ENCODE measurements at places on chromosomes 7 and 10.

GRCh38 chr7:74272305-74273038 is 16.7 kb upstream of the CLIP2 start:
- no peak for DNase-seq

- no peak for DNase-seq
These were observed 64.9 kb upstream of the ADCY1 start for GRCh38 chr7:45509222-45509621.

GRCh38 chr7:21617916-21618390 is 75.1 kb downstream of the DNAH11 start:
- DNase-seq: peak; percentile 69

DNA sequence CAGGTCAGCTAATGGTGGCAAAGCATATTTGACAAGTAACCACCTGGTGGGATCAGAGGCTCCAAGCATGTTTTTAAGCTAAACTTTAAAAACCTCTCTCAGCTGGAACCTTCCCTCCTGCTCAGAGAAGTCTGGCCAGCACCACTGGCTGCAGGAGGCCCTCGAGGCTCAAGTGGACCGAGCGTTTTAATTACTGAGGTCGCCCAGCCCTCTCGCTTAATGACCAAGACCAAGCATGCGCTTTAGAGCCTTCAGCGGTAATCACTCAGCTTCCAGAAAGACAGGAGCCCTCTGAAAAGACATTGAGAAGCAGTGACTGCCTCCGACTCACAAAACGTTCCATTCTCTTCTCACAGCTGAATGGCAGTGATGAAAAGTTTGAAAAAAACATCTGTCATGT is 383.4 kb upstream of the ADARB2 start:
- no peak for DNase-seq

DNA sequence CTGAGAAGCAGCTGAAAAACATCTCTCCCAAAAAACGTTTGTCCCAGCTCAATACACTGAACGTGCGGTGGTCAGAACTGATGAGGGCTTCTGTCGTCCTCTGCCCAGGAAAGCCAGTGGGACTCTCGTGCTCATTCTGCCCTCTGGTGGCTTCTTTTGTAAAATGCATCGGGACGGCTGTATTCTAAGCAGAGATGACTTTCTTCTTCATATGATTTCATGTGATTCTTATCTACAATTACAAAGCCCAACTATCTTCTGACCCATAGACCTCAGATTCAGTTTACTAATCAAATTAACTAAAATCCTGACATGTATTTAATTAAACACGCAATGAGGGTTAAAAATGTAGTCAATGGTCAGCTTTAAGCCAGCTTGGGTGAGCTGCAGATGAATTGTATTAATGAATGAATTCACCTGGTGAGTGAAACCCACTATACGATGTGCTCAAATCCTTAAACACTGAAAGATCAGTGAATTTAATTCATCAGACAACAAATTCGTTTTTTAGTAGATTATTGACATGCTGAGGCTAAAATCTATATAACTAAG is 117.6 kb upstream of the FAM204A start:
- DNase-seq: peak; percentile 57

DNA sequence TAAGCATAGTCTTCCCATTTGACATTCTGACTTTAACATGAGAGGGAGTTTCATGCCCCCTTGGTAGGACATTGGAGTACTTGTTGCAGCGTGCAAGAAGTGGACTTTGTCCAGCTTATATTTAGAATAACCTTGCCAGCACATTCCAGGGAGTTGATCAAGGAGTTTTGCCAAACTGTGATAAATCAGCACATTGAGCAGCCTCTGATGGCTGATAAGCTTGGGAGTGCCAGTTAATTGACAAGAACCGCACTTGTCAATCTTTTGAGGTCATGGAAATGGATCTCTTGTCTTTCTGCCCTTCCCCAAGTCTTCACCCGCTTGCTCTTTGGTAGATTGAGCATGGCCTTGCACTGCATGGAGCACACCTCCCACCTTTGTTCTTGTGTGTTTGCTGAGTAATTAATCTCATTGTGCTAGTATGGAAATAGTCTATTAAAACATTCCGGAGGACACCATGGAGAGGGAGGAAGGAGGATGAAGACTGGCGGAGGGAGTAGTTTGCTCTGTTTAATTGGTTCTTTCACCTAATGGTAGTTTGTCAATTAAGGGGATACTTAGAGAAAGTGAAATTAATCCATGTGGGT is 668.5 kb upstream of the GALNT17 start:
- DNase-seq: no peak

DNA sequence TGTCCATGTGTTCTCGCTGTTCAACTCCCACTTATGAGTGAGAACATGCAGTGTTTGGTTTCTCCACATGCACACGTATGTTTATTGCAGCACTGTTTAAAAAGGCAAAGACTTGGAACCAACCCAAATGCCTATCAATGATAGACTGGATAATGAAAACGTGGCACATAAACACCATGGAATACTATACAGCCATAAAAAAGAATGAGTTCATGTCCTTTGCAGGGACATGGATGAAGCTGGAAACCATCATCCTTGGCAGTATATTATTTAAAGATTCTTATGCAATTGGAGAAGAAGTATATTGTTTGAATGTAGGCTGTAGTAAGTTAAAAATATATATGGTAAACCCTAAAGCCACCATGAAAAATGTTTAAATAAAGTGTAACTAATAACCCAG is 7.2 kb upstream of the CACNB2 start:
- DNase-seq: no peak

GRCh38 chr7:3697472-3697871 is 396.4 kb downstream of the SDK1 start:
- no peak for DNase-seq

- no peak for DNase-seq
These were observed 6.5 kb upstream of the MMD2 start for GRCh38 chr7:4965295-4966022.

DNA sequence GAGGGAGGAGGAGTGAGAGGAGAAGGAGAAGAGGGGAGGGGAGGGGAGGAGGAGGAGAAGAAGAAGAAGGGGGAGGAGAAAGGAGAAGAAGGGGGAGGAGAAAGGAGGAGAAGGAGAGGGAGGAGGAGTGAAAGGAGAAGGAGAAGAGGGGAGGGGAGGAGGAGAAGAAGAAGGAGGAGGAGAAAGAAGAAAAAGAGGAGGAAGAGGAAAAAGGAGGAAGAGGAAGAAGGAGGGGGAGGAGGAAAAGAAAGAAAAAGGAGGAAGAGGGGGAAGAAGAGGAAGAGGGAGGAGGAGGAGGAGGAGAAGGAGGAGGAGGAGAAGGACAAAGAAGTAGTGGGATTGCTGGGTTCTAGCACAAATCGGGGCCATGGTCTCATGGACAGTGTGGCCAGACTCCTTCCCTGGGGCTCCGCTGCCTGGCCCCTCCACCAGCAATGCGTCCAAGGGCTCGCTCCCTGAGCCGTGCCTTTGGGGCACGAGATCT is 4.2 kb upstream of the MAFK start:
- DNase-seq: no peak

DNA sequence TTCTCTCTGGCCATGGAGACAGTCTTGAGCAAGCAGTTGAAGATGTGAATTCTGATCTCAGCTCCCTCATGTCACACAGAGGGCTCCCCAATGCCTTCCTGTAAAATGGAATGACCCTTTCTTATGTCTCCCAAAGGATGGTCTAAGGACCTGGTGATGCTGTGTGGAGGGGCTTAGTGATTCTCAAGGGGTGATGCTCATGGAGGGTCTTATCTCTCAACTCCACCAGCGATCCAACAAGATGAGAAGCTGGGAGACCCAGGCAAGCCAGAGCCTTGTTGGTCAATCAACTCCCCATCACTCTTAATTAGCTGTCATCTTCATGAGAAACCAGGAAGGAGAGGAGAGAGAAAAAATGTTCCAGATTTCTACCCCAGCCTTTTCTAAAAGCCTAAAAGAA is 78.0 kb upstream of the SORCS3 start:
- DNase-seq: no peak

DNA sequence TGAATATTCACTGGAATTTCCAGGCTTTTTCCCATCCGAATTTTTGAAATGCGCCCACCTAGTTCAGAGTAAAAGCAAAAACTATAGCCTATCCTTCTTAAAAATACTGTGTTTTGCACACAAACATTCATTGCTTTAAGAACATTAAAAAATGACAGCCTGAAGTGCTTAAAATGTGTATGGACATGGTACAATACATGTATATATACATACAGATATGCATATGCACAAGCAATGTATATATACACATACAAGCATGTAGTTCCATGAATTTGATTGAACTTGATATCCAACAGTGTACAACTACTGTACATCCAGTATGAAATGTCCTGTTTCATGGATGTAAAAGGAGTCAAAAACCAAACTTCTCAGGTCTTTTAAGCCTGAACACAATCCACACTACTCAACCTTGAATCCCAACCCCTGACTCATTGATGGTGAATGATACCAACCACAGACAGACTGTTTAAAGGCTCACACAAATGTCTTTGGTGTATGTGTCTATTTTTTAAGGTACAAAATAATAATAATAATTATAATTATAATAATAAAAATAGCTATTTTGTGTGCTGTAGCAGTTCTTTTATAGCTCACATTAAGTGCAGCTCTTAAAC is 14.8 kb downstream of the INHBA start:
- no peak for DNase-seq

DNA sequence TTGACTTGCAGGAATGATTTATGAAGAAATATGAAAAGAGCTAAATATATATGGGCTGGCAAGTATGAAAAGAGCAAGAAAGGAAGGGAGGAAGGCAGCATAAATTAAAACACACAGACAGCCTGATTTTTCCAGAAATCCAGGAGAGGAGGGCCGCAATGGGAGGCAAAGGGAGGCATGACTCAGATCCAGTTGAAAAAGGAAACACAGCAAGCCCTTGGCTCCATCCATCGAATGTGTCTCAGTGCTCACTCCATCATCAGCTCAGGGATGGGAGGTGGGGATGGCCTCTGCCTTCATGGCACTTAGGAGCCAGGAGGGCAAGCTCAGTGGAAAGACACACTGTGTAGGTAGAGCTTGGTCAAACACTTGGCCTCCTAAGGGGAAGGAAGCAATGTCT is 75.7 kb upstream of the PDZD8 start:
- DNase-seq: no peak

DNA sequence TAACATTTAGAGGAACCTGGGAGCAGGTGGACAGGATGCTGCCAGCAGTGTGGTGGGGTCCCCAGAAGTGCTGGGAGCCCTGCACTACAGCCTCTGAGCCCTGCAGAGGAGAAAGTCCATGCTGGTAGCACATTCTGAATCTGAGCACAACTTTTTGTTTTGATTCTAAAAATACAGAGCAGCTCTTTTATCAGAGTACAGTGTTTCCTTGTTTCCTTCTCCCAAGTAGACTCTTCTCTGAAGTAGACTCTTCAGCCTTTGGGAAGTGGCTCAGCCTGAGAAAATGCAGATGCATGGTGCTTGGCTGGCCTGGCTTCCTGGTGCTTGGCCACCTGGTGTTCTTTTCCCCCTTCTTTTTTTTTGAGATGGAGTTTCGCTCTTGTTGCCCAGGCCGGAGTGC is 9.1 kb downstream of the ADCY1 start:
- DNase-seq: no peak

DNA sequence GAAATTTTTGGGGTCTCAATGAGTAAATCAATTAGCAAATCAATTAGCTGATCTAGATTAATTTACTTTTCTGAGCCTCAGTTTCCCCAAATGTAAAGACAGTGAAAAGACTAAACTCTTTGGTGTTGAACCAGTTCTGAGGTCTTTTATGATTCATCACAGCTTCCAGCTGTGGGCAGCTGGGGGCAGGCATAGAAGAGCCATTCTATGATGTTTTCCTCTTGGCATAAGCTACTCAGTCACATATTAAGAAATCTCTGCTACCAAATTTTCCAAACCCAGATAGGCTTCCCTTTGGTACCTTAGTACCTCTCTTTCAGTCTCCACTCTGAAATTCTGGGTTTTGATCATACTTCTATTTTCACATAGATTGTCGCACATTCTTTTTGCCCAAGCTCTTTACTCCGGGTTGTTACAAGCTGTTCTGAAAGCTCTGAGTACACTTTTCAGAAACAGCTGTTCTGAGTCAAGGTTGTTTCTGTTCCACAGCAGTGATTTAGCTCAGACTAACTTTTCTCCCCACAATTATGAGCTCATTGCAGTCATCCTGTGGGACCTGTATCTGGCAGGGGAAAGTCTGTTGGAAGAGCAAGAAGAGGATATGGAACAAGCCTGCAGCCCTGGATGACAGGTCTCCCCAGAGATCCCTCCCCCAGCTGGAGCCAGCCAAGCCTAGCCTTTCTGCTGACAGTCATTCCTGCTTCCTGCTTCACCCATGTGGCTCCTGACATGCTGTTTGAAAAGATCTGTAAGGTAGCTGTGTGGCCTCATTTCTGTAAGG is 599.6 kb upstream of the GHITM start:
- no peak for DNase-seq

DNA sequence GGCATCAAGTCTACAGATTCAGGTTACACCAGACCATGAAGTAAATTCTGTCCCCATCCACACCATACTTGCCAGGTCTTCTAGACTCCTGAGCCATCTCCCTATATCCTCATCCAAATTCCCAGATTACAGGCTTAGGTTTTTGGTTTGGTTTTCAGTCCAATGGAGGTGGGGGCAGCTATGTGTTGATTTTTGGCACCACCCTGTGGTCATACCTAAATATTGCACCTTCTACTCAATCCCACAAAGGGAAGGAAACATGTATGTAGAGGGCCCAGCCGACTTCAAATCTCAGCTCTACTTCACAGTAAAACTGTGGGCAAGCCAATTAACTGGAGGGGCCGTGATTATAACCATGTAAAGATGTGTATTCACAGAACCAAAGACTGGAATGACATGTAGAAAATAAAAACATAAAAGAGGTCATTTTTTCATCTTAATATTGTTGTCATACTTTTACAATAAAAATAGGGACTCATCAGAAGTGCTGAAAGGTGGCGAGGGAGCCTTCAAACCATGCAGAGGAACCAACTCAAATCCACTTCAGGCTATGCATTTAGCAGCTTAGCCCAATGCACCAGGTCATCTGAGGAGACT is 19.8 kb downstream of the ERCC6 start:
- DNase-seq: no peak

GRCh38 chr10:72276013-72276387 is 2.3 kb downstream of the DDIT4 start:
- DNase-seq: peak; percentile 90

DNA sequence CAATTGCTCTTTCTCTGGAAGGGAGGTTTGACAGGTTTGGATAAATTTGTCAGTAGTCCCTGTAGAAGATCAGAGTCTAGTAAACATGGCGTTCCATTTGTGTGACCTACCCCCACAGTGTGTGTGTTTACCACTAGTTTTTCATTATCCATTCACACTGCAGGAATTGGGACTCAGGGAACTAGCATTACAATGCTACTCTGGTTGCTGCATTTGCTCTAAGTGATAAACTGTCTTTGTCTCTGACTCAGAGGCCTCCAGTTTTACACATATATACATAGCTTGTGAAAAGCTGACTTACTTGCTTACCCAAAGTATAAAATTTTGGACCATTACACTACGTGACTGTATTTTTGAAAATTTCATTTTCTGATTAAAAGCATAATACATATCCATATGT is 1604.0 kb downstream of the REEP3 start:
- DNase-seq: no peak

GRCh38 chr7:47535035-47535703 is 46.7 kb downstream of the TNS3 start:
- DNase-seq: no peak

GRCh38 chr10:103478671-103479070 is 369 bp downstream of the CALHM3 start:
- no peak for DNase-seq
